ENCODE measurements at places on chromosomes 16 and 17.
A peak's percentile ranks its signal among the peaks of the same experiment; 100 is the strongest.

DNA sequence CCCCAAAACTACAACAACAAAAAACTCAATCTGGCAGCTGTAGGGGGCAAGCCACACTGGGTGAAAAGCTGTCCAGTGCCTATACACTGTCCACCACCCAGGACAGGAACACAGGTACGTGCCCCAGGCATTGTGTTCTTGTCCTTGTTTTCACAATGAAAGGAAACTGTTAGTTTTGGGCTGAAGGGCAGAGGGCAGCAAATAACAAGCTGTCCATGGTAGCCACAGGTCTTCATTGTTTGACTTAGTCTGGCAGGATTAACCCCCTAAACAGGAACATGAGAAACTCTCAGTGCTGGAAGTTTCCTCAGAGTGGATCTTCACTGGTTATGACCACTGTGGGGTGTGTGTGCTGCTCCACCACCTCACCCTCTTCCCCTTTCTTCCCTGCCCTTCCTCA is 224.6 kb upstream of the N4BP1 start:
- DNase-seq, result no peak

DNA sequence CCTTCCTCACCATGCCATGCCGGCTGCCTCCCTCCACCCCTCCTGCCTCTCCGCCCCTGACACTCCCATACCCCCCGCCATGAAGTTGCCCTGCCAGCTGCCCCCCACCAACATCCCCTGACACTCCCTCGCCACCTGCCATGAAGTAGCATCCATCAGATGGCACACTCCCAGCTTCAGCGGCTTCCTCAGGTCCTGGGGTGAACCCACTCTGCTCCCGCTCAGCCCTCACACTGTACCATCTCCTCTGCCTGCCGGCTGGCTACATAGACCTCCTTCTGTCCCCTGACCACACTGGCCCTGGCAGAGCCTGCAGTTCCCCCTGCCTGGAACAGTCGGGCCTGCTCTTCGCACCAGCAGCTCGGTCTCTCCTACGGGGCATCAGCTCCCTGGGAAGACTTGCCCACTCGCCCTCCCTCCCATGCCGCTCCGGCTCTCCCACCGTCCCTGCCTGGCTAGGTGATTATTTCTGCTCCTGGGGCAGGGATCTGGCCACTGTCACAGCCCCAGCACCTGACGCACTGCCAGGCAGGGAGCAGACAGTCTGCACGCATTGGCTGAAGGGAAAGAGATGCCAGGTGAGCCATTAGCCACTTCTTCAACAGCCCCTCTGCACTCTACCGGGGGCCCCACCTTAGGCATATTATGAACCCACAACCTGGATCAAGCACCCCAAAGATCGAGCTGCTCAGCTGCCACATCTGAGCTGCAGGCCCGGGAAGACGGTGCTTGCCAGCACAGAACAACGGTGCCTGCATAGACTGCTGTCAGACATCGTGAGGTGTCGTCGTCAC is 9.0 kb downstream of the CANT1 start:
- no peak for DNase-seq

DNA sequence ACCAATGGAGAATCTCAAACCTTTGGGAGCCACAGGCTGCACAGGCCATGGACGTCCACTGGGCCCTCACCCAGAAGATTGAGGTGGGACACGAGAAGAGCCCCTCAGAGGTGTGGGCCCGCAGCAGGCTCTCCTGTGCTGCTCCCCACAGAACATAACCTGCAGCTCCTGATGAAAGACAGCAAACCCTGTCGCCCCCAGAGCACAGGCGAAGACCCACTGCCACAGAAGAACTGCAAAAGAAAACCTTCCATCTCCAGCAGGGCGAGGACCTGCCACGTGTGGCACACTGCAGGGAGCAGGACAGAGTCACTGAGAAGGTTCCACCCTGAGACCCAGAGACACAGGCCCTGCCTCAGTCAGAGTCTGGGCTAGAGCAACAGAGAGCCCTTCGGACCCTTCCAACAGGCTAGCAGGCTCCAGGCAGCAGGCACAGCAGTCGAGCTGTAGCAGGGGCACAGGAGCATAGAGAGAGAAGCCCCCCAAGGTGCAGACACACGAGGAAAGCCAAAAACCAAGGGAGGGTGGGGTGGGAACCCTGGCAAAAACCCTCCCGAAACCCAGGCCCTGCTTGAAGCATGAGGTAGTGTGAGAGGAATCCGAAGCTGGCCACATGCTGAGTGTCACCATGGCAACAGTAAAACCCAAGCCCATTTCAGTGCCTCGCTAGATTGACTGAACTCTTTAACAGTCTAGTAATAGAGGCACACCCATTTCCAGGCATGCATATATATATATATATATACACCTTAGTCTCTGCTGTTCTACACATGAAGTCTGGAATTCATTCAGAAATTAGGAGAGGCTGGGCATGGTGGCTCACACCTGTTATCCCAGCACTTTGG is 60.0 kb upstream of the CHMP6 start:
- DNase-seq, result peak; percentile 61

DNA sequence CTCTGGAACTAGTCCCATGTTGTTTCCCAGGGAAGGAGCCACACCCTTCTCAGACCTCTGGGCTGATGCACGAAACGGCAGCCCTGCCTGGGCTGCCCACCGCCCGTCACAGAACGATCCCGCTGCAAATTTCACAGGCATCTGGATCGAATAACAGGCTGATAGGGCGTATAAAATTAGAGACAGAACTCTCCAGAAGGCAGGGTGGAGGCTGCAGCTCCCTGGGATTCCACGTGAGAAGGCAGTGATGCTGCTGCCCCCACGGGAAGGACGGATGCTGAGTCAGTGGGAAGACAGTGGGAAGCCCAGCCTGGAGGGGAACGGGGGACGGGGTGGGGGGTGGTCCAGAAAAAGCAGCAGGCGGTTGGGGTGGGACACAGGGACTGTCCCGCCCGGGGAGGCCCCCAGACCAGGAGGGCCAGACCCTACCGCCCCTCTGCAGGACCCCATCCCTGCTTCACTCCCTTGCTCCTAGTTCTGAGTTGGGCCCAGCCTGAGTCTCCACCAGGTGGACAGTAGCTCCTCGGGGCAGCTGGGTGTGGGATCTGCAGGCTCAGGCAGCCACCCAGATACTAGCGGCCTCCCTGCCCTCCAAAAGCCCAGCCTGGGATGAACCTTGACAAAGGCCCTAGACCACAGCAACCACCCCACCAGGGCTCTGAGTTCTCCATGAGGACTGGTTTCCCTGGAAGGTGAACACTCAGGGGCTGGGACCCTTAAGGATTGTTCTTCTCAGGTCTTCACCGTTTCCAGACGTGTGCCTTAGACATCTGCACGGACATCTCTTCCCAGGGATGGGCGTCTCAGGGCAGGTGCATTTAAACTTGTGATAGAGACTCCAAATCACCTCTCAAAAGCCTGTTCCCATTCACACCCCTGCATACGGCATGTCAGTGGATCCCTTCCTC is 117.8 kb downstream of the METRNL start:
- DNase-seq, result no peak

- peak; percentile 34 for DNase-seq
Measured at GRCh38 chr17:78839762-78840529, 668 bp downstream of the USP36 start.

- DNase-seq, result no peak
Measured at GRCh38 chr16:88456356-88457292, 3.5 kb downstream of the ZFPM1 start.

GRCh38 chr17:17200831-17201230 is 5.3 kb downstream of the PLD6 start:
- no peak for DNase-seq

DNA sequence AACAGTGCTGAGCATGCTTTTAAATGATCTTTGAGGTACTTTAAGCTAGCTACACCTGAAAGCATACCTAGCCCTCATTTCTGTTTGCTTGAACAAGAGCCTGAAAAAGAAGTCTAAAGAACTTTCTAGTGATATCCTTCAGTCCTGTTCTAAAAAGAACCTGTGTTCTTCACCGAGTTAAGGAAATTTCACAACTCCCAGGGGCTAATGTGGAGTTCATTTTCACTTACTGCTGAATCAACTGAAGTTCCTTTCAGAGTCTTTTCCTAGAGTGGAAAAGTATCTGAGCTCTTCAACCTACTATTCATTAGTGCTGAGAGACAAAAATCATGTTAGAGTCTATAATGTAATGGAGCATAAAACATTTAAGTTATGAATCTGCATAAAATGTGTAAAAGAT is 66.9 kb downstream of the CHD9 start:
- no peak for DNase-seq

DNA sequence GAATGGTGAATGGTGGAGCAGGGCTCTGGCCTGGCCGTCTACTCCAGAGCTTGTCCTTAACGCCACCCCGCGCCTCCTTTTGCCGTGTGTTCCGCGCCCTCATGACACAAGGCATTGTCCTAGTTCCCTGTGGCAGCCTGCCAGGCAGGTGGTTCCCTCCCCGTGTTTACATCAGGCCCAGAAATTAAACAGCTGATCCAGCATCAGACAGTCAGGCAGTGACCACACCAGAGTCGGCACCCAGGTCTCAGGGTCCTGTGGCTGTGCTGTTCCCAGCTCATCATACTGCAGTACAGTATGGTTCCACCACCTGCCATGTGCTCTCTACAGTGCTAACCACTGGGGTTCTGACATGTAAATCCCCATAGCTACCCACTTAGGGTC is 119.7 kb downstream of the RAB11FIP4 start:
- DNase-seq, result no peak

DNA sequence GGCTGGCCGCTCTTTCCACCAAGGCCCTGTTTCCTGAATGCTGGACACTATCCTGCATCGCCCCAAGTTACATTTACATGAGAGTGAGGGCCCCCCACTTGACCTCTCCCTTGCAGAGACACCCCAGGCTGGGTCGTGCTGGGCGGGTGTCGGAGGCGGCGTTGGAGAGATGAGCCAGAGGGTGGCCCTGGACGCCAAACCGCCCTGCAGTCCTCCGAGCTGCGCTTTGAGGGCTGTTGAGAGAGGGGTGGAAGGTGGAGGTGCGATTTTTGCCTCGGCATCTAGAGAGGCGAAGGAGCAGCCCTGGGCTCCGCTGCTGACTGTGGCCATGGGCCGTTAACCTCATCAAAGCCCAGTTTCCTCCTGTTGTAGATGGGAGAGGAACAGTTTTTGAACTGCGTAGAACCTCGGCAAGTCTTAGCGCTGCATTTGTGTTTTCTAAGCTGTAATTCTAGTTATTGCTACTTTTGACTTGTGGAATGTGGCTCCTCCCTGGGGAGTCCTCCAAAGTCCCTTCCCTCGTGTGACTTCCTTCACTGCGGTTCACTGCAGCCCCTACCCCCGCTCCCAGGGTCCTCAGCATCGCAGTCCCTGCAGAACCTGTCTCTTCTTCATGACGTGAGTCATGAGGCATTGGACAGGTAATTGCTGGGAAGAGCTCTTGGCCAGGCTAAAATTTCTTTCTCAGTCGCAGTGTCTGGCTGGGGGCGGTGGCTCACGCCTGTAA is 986 bp upstream of the ELOB start:
- DNase-seq, result no peak

GRCh38 chr16:11613381-11614303 is 26.9 kb upstream of the LITAF start:
- DNase-seq, result no peak

- no peak for DNase-seq
Measured at GRCh38 chr16:270381-271255, 5.1 kb downstream of the RGS11 start.

DNA sequence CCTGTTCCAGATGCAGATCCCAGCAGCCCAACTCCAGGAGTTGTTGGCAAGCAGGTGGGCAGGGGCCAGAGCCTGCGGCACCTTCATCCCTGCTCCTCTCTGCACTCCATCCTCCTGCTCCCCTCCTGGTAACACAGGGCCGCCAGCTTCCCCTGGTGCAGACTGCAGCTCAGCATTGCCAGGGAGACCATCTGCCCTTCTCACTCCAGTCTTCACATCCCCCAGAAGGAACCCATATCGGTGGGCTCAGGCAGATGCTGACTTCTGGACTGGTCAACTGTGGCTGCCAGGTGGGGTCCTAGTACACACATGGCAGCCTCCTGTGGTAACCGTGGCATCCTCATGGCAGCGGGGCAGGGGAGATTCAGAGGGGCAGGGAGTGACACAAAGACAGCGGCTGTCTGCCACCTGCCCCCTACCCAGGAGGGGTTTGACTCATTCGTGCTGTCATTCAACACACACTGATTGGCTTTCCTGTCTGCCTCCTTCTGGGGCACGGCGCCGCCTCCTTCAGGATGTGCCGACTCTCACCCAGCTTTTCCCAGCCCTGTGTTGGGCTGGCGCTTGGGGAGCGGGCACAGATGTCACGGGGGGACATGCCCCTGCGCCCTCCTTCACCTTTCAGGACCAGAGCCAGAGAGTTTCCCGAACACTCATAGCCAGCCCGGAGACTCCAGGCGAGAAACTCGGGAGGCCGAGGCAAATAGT is 120.9 kb downstream of the CMIP start:
- DNase-seq, result no peak

GRCh38 chr16:74650966-74651567 is 15.6 kb downstream of the RFWD3 start:
- no peak for DNase-seq

- no peak for DNase-seq
Measured at GRCh38 chr16:76976101-76976500, 214.9 kb upstream of the MON1B start.

DNA sequence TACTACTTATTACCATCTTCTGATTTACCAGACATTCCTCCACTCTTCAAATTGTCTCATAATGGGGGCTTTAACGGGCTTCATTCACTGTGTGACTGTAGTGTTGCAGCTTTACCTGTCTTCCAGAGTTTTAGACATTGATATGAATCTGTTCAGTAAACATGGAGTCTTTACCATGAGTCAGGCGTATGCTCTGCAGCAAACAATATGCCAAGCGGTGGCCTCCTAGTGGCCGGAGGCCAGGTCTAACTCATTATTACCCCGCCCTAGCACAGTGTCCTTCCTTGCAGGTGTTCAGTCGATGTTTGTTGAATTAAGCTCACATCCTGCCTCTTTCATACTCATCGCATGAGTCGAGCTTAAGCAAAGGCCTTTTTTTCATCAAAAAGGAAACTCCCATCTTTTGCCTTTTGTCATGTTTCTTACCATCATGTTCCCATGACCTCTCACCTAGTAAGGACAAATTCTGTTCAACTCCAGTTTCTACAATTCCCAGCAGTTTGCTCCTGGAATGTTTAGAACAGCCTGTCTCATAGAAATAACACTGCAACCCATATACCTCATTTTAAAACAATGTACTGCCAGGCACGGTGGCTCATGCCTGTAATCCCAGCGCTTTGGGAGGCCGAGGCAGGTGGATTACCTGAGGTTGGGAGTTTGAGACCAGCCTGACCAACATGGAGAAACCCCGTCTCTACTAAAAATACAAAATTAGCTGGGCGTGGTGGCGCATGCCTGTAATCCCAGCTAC is 39.4 kb downstream of the TUBD1 start:
- DNase-seq, result no peak
